Endothelial cell (in vitro differentiated cells): ENCODE measurements at places on chromosomes 12 and 14. TPM values are rescaled to one million over a fixed set of nuclear protein-coding genes. Genes with fewer than 3 reads are reported as not detected.

- no peak for DNase-seq
- H3K4me1 ChIP-seq, result no peaks in the 10 kb centered on the region
- H3K36me3 ChIP-seq, result no peaks in the 10 kb centered on the region
- no peaks in the 10 kb centered on the region for H3K27me3 ChIP-seq
- no peak overlapping the region for H3K27ac ChIP-seq
- no peak overlapping the region for H3K4me3 ChIP-seq
These were observed 216.0 kb upstream of the RGS6 start for GRCh38 chr14:71716041-71716772.

DNA sequence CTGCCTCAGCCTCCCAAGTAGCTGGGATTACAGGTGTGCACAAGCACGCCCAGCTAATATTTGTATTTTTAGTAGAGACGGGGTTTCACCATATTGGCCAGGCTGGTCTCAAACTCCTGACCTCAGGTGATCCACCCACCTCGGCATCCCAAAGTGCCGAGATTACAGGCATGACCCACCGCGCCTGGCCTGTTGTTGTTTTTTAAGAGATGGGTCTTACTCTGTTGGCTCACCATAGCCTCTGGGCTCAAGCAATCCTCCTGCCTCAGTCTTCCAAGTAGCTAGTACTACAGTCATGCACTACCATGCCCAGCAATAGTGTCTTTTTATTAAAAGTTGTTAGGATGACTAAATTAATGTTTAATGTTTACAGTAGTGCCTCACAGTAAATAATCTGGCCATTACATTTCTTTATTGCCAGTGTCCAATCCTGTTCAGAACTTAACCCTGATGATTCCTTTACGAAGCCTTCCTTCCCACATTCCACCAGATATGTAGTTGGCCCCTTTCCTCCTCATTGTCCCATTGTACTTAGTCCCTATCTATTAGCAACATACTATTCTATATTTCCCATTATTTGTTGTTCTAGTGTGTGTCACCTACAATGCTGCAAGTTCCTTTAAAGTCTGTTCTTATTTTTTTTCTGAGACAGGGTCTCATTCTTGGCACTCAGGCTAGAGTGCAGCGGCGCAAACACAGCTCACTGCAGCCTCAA is 8.8 kb upstream of the SMARCC2 start:
- H3K4me3 ChIP-seq, result peak overlapping the region; percentile 17
- peak overlapping the region; percentile 92 for H3K27ac ChIP-seq
- no peak for DNase-seq
- H3K4me1 ChIP-seq, result peaks cover 36% of the 10 kb centered on the region

- peak within 1 kb of the TSS; percentile 71 for H3K4me3 ChIP-seq
- DNase-seq, result peak; percentile 80
- H3K27me3 ChIP-seq, result peaks cover 2% of the 10 kb centered on the region
- peaks cover 11% of the 10 kb centered on the region for H3K36me3 ChIP-seq
These were observed at the start of gene CFAP251 for GRCh38 chr12:121917950-121918678. TSS of gene CFAP251 (plus strand) at chr12:121918592. CDS start at chr12:121921306, 2,714 bp downstream.

- H3K36me3 ChIP-seq, result no peaks in the 10 kb centered on the region
- no peaks in the 10 kb centered on the region for H3K4me1 ChIP-seq
- no peak for DNase-seq
- H3K27me3 ChIP-seq, result no peaks in the 10 kb centered on the region
- no peak overlapping the region for H3K4me3 ChIP-seq
- H3K27ac ChIP-seq, result no peak overlapping the region
These were observed 66.5 kb downstream of the TBC1D30 start for GRCh38 chr12:64890873-64891468.

DNA sequence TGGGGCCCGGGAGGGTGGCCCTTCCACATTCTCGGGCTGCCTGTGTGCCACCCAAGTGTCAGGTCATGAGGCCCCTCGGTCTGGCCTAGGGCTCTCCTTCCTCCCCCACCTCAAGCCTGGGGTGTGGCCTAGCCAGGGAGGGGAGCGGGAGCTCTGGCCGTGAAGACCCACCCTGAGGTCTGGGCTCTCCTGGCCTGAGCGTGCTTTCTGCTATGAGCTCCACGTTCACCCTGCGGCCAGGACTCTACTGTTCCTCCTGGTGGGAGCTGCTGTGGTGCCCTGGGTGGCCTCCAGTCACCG is 12.0 kb downstream of the PACS2 start:
- H3K27me3 ChIP-seq, result peaks cover 14% of the 10 kb centered on the region
- no peak overlapping the region for H3K27ac ChIP-seq
- DNase-seq, result no peak
- no peak overlapping the region for H3K4me3 ChIP-seq
- H3K36me3 ChIP-seq, result peaks cover 4% of the 10 kb centered on the region

GRCh38 chr12:17591005-17591681 is 498.9 kb downstream of the RERGL start:
- H3K4me1 ChIP-seq, result no peaks in the 10 kb centered on the region
- no peak overlapping the region for H3K27ac ChIP-seq

MIP gene
- 0.10 TPM for total RNA-seq
